Activated T-cell treated with anti-CD3 and anti-CD28 coated beads for 24 hours (primary cell): ENCODE measurements at places on chromosomes 12 and 14.

- no peak for DNase-seq
Measured at GRCh38 chr12:127414636-127415035, 852.3 kb upstream of the TMEM132C start.

DNA sequence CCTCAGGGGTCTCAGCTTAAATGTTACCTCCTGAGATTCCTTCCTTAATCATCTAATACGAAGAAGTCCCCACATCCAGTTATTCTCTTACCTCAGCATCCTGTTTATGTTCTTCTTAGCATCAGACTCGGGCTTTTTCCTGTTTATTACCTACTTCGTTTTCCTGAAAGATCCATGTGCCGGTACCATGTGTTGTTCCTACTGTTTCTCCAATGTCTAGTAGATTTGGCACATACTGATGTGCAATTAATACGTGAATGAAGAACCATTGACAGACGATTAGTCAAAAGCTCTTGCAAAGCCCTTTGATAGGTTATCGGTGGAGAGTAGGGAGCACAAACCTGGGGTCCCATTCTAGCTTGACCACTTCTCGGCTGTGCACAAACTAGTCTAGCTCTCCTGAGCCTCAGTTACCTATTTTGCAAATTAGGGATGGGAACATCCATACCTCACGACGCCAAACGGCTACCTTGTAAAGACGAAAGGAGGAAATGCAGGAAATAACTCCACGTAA lies 735 bp upstream of the MAPKAPK5 start:
- no peak for DNase-seq

GRCh38 chr14:21498540-21499526 lies 12.3 kb downstream of the METTL3 start:
- no peak for DNase-seq

DNA sequence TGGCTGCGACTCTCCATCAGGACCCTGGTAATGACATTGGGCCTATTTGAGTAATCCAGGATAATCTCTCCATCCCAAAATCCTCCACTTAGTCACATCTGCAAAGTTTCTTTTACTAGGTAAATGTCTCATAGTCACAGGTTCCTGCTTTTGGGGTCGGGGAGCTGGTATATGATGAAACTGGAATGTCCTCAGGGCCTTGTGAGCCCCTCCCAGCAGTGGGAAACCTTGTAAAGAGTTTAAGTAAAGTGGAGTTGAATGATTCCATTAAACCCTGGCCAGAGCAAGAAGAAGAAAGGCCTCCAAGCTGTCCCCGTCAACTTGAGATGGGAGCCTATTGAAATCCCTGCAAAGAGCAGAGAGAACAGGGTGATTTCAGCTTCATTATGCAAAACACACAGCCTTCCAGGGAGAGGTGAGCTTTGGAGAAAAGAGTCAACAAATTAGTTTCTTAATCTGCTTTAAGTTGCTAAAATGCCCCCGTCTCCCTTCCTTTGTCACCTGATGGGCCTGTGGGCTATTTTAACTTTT lies 12.6 kb downstream of the WSCD2 start:
- DNase-seq = no peak

DNA sequence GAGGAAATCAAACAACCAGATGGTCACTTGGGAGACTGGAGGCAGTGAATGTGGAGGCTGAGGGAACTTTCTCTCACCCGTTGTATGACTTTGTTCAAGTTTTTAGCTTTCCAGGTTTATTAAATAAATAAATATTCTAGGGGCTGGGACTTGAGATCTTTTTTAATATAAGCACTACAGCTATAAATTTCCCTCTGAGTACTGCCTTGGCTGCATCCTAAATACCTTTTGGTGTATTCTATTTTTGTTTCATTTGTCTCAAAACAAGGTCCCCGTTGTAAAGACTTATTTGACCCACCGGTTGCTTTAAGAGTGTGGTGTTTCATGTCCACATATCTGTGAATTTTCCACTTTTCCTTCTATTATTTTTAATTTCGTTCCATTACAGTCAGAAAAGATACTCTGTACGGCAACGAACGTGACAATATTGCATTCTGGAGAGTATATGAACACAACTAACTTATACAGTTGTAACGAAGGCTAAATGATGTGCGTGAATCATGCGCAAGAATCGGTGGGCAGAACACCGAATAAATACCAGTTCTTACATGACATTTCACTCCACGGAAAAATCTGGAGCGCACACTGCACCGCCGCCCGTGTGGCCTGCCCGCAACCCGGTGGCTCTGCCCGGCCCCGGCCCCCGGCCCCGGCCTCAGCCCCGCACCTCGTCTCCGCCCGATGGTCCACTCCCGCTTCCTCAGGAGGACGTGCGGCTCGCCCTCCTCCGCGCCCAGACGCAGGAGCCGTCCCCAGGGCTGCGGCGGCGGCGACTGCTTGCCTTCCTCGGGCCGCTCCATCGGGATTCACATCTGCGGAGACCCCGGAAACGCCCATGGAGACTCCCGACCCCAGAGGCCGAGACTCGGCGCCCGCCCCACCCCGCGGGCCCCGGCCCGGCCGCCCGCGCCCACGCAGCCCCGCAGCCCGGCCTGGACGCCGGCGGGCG lies 602 bp downstream of the CHFR start:
- DNase-seq = no peak

DNA sequence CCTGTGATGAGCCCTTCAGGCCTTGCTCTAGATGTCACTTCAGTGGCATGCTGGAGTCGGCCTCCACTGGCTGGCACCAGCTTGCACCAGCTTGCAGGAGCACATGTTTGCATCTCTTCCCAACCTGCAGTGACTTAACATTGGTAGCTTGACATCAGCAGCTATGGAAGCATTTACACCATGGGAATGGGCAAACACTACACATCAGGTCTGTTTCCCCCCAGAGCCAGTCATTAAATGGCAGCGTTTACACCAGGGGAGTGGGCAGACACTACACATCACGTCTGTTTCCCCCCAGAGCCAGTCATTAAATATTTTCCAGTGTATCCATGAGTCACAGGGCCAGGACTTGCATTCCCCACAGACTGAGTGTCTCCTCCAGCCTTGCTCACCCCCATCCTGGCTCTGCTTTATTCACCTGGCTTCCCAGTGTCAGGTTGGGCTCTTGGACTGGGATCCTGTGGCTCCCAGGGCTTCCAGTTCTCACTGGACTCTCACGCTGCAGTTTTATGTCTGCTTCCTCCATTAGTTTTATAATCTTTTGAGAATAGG lies 51.6 kb upstream of the VRK1 start:
- no peak for DNase-seq

GRCh38 chr12:77940567-77940966 lies 109.9 kb downstream of the NAV3 start:
- DNase-seq = no peak

DNA sequence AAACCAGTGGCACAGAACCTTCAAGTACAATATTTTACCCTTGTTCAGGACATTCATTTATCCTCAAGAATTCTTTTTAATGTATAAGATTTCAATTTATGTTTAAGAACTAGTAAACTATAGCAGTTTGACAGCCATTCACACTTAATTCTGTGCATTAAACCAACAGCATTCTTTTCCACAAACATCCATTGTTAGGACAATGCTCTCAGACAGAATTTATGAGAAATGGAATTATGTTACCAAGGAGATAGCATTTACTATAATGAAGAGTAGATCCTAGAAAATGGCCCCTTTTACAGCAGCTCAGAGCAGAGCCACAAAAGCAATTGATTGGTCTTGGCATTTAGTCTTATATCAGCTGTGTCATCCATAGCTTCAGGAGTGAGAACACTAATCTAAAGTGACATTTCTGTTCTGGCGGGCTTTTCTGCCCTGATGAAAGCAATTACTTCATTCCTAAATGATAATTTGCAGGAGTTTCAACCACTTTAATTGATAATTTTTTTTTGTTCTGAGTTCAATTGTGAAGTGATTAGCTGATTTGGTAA lies 268.9 kb downstream of the NPAS3 start:
- DNase-seq = no peak
